Endothelial cell (in vitro differentiated cells): ENCODE measurements at places on chromosomes 12 and 14. TPM values are rescaled to one million over a fixed set of nuclear protein-coding genes. Genes with fewer than 3 reads are reported as not detected.

IKZF4 gene
- 3.0 TPM for total RNA-seq

LRP6 gene
- 82.9 TPM for total RNA-seq

AKAP5 gene
- total RNA-seq = 6.1 TPM

LTBP2 gene
- total RNA-seq = 1.9 TPM

DCD gene
- not detected for total RNA-seq

TMEM63C gene
- total RNA-seq = 6.6 TPM

TMPRSS12 gene
- not detected for total RNA-seq

TCL1B gene
- total RNA-seq = not detected

SART3 gene
- 67.8 TPM for total RNA-seq

SFSWAP gene
- 56.3 TPM for total RNA-seq

RAB21 gene
- 53.7 TPM for total RNA-seq

CCDC196 gene
- not detected for total RNA-seq

AKAP3 gene
- 1.8 TPM for total RNA-seq

CARMIL3 gene
- 1.4 TPM for total RNA-seq

RERGL gene
- not detected for total RNA-seq
